Activated CD8-positive, alpha-beta memory T cell treated with anti-CD3 and anti-CD28 coated beads for 1 hour (primary cell): ENCODE measurements at places on chromosomes 3 and 15.

GRCh38 chr3:19363071-19363470 lies 214.8 kb downstream of the KCNH8 start:
- no peak for DNase-seq

DNA sequence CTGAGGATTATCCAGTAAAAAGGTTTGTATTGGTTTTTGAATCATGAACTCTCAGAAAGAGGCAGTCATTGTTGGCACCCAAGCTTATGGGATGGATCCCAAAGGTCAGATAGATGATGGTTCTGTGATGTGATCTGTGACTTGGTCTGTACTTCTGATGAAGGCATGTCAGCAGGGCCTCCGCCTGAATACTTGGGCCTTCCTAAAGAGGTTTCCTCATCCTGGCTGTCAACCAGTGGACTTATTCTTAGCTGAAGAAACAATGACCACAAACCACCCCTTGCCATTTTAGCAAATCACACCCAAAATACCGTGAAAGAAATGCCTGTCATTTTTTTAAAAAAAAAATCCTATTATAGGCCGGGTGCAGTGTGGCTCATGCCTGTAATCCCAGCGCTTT lies 48.2 kb upstream of the SLC9A9 start:
- no peak for DNase-seq

DNA sequence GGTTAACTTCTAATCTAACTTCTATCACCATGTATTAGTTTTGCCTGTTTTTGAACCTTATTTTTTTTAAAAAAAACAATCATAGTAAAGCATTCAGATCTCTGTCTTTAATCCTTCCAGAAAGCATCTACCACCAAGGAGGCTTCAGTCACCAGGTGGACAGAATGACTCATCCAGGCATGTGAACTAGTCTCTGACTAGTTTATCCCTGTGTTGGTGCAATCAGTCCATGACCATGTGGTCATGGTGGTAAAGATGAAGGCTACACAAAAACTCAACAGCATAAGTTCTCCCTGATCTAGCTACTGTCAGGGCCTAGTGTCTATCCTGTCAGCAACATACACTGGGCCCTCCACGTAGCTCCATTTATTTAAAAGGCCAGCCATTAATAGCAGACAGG lies 750.6 kb downstream of the AGBL1 start:
- DNase-seq: no peak

- DNase-seq: no peak
These were observed 152.3 kb downstream of the IGF1R start for GRCh38 chr15:98800437-98801233.

GRCh38 chr3:124770336-124771082 lies 40.3 kb downstream of the UMPS start:
- no peak for DNase-seq

DNA sequence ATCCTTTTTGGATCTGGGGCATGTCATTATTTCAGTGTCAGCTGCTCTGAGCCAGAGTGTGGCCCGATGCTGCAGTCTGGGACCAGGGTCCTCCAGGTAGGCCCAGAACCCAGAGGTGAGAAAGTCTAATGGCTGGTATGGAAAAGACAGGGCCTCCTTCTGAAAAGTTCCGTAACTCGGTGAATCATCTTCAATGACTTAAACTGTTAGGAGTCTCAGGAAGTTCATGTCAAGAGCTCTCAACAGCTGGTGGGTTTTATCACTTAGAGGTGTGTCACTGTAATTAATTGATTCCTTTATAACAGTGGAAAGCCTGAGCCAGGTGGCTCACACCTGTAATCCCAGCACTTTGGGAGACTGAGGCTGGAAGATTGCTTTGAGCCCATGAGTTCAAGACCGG lies 28.5 kb upstream of the PDE8A start:
- no peak for DNase-seq

DNA sequence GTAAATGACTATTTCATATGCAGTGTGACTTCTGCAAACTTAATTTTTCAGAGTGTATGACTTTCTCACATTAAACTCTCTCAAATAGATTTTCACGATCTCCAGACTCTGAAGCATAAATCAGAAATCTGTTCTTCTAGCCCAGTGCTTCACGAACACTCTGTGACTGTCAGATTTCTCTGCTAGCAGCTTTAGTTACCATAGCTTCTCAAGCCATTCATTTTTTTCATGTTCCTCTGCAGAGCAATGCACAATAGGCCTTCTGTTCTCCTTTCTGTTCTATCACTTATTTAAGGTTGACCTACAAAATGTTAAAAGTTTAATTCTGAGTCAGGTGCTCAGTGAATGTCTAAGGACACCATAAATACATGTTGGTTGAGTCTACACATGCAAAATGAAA lies 1102.2 kb downstream of the TUSC7 start:
- no peak for DNase-seq

DNA sequence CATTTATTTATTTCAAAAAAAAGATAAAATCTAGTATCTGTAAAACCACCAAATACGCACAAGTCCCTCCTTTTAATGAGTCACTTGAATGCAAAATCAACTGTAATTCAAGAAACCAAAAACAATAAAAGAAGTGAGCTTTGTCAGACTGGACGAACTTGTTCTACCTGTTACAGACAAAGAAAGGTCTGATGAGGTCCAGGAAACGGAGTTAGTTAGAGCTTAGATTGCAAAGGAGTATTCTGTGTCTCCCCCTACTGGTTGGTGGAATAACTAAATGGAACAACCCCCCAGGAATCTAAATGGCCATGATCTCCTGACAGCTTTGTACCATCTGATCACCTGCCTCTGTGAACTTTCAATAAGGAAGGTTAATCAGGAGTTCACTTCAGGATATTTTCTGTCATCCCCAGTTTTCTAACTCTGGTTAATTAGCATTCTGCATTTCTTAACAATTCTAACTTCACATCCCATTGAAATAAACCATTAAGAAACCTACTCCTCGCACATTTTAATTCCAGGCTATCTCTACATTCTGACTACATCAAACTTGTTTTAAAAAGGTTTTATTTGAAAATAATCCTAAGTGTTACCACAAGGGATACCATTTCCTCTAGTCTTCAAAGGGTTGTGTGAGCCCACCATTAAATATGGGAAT lies 333.0 kb upstream of the SATB1 start:
- no peak for DNase-seq

GRCh38 chr15:40085266-40085665 lies 23.4 kb downstream of the BMF start:
- no peak for DNase-seq

DNA sequence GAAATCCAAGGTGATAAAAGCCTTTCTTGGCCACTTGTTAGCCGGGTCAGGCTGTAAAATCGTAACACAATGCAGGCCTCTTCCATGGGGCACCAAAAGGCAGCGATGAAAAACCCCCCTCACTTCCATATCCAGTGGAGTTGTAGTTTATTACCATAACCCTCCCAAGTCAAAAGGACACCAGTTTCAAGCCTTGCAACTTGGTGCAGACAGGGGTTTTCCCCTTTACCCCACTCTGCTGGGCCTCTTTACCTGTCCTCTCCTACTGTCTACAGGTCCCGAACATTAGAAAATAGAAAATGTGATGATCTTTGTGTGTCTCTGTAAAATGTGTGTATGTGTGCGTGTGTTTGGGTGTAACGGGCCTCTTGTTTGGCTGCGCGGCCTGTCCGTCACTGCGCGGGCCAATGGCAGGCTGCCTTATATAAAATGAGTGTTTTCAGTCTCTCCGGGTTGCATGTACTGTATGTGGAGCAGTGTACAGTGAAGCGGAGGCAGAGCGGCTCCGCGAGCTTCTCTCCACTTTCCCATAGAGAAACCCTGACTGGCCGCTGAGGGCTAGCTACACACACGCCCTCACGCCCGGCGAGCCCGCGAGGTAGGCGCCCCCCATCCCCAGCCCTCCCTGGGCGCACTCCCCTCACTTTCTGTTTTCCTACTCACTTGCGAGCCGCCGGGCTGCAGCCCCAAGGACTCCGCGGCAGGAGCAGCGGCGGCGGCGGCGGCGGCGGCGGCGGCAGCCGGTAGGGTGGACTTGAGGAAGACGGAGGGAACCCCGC lies at the start of gene BBX:
Gene BBX, plus strand, starts transcription at position 453 of the 779 bp plus-strand sequence. CDS start 187,499 bp downstream, outside the sequence.
- DNase-seq: peak; percentile 78

DNA sequence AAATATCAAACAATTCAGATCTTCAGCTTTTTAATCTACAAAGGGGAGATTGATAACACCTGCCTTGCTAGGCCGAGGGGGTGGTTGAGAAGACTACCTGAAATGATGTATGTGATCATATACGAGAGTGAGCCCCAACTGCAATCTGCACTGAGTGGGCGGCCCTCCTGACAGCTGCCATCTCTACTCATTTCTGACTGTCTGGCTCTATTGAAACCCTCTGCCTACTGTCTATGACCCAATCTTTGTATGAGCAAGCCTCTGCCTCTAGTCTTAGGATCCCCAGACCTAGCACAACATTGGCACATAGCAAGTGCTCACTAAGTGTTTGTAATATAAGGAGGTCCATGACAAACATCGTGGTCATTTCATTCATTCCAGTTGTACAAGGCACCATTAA lies 144.4 kb upstream of the NR2F2 start:
- DNase-seq: no peak

GRCh38 chr15:74193299-74193718 lies 9.3 kb downstream of the STRA6 start:
- no peak for DNase-seq

- no peak for DNase-seq
These were observed 152.6 kb downstream of the SCAPER start for GRCh38 chr15:76752549-76752948.

GRCh38 chr3:137062250-137062649 lies 104.5 kb downstream of the IL20RB start:
- no peak for DNase-seq

DNA sequence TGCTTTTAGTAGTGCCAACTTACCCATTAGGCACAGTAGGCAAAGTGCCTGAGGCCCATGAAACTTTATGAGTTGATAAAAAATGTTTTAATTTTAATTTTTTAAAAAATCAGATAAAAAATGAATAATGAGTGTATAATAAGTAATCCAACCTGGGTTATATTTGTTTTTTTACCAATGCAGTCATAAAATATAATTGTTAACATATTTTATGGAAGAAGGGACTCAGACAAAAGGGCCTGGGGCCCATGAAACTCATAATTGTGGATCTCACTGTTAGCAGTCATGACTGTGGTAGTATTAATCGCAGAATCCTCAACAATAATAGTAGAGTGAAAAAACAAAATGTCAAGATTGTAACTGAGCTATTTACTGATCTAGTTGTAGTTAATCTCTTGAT lies 16.8 kb upstream of the TNFSF10 start:
- DNase-seq: no peak

DNA sequence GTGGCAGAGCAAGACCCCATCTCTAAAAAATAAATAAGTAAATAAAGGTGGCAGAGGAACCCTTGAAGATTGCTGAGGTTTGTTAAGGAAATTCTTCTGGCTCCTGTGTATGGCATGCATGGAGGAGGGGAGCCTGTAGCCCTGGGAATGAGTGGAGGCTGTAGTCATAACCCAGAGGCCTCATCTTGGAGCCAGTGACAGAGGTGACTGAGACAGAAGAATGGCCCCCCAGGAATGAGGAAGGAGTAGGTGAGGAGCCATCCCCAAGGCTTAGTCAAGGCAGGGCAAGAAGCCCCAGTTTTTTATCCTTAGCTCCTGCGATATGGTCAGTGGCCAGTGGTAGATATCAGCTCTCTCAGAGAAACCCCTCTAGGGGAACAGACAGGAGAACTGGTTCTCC lies 46.5 kb downstream of the BSN start:
- no peak for DNase-seq

DNA sequence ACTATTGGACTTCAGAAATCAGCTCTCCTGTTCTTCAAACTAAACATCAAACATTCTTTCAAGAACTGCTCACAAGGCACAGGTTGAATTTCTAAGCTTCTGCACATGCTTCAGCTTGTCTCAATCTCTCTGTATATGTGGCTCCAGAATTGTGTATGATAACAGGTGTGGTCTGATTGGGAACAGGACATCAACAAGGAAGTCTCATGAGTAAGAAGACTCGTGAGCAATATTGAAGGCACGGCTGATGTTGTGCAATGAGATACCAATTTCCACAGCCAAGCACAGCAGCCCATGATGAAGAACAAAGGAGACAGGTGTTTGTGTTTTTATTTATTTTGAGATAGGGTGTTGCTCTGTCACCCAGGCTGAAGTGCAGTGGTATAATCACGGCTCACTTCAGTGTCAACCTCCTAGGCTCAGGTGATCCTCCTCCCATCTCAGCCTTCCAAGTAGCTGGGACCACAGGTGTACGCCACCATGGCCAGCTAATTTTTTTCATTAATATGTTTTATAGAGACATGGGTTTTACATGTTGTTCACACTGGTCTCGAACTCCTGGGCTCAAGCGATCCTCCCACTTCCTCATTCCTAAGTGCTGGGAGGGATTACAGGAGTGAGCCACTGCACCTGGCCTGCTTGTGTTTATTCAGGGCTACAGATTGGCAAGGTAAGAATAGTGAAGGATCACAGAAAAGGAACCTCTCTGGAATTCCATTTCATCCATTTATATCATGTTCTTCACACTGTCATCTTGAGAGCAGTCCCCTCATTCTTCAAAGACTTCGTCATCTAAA lies 32.2 kb upstream of the ABHD17C start:
- DNase-seq: no peak

- no peak for DNase-seq
These were observed 670.8 kb upstream of the NR2F2 start for GRCh38 chr15:95659656-95660055.

GRCh38 chr3:185290266-185290665 lies 36.4 kb upstream of the EHHADH start:
- DNase-seq: no peak

- DNase-seq: peak; percentile 49
These were observed at the start of gene PLCB2 for GRCh38 chr15:40307421-40308211. Gene PLCB2 (minus strand): TSS chr15:40307935. CDS start chr15:40307672, 263 bp downstream.

DNA sequence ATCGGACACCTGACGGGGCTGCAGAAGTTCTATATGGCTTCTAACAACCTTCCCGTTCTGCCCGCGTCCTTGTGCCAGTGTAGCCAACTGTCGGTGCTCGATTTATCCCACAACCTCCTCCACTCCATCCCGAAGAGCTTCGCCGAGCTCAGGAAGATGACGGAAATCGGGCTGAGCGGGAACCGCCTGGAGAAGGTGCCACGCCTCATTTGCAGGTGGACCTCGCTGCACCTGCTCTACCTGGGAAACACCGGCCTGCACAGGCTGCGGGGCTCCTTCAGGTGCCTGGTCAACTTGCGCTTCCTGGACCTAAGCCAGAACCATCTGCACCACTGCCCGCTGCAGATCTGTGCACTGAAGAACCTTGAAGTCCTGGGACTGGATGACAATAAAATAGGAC lies 9.8 kb upstream of the LRRC34 start:
- no peak for DNase-seq

GRCh38 chr15:65783872-65784271 lies 8.2 kb downstream of the DENND4A start:
- DNase-seq: no peak

DNA sequence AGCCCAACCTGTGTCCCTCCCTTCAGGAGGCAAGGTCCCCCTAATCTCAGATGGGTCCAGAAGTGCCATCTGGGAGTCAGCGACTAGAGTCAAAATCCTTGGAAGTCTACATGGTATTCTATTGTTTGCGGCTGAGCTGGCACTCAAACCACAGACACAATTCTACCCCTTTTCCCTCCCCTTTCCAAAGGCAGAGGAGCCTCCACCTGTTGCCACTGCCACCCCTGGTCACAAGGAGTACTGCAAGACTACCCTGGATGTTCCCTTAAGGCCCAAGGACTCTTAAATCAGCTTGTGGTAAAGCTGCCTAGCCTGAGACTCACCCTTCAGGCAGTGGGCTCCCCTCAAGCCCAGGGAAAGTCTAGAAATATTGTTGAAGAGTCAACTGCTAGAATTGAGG lies 4.3 kb upstream of the OR5H6 start:
- DNase-seq: no peak
